Stomach (tissue), 19 donors: ENCODE measurements at places on chromosomes 11 and 22. TPM values are rescaled to one million over a fixed set of nuclear protein-coding genes. Genes with fewer than 3 reads are reported as not detected.

- no peak for DNase-seq
- no peaks in the 10 kb centered on the region for H3K27me3 ChIP-seq
- no peaks in the 10 kb centered on the region for H3K4me1 ChIP-seq
- no peak overlapping the region for H3K4me3 ChIP-seq
- no peak overlapping the region for H3K27ac ChIP-seq
These were observed 219.4 kb downstream of the CADM1 start for GRCh38 chr11:115284773-115285172.

DNA sequence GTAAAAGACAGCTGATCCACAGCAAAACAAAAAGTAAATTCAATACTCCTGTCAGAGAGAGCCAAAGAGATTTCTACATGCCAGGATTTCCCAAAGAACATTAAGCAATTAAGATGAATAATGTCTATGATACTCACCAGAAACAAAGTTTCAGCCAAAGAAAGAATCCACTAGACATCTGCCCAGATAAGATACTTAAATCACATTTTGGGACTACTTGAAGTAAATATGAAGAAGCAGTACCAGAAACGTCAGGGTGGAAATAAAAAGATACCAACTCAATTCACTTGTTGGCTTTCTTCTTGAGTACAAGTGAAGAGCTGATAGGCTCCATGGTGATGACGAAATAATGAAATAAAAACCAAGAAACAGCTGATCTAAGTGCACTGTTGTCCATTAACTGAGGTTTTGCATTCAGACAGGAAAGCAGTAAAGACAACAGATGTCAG, 31.6 kb upstream of the ARHGAP32 start:
- H3K36me3 ChIP-seq = no peaks in the 10 kb centered on the region
- no peak overlapping the region for H3K4me3 ChIP-seq
- H3K27ac ChIP-seq = no peak overlapping the region
- H3K4me1 ChIP-seq = no peaks in the 10 kb centered on the region
- DNase-seq = no peak

DNA sequence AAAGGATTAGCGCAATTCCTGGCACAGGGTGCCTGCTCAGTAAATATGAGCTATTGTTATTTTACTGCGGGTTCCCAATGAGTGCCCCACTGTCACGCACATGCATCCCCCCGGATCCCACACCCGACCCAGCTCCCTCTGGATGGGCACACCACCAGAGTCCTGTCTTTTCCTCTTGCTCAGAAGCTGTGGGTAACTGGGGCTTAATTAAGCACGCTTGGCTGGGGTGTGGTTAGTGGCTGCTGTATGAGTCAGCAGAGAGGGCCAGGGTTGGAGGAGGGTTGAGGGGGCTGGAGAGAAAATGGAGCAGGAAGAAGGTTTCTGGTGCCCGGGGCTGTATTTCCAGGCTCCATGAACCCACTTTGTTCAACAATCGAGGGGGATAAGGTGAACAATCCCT, 30.3 kb upstream of the NECTIN1 start:
- no peak for DNase-seq
- H3K27ac ChIP-seq = no peak overlapping the region
- peaks cover 14% of the 10 kb centered on the region for H3K27me3 ChIP-seq
- peaks cover 8% of the 10 kb centered on the region for H3K4me1 ChIP-seq
- H3K4me3 ChIP-seq = no peak overlapping the region

DNA sequence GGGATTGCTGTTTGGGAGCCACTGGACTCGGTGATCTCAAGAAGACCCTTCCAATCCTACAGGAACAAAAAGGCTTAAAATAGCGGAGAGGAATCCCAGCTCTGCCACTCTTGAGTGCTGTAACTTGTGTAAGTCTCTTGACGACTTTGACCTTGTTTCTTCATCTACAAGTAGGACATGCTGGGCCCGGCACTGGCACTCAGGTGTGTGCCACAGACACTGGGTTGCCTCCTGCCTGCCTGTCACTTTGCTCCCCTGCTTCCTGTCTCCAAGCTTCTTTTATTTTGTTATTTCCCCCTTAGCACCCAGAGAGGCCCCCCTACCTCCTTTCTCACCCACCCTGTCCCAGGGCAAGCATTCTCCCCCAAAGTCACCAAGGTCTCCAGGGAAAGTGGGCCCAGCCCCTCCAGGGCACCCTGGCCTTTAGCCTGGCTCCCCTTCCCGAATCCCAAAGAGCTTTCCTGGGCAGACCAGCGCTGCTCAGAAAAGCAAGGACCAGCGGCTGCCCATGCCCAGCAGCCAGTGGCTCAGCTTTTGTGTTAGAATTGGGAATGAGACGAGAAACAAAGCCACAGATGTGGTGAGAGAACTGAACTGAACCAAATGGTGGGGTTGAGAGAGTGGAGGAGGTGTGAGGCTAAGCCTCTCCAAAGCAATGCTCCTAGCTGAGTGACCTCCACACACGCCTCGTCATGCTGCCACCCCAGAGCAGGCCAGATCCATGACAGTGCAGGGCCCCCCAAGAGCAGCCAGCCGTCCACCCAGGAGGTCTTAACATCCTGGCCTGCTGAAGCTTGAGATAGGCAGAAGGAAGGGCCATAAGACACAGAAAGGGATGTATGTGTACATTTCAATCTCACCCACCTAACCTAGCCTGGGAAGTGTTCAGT, 4.5 kb downstream of the TRIM29 start:
- DNase-seq = no peak
- H3K27me3 ChIP-seq = peaks cover 20% of the 10 kb centered on the region
- no peak overlapping the region for H3K27ac ChIP-seq
- H3K4me1 ChIP-seq = no peaks in the 10 kb centered on the region
- no peak overlapping the region for H3K4me3 ChIP-seq

DNA sequence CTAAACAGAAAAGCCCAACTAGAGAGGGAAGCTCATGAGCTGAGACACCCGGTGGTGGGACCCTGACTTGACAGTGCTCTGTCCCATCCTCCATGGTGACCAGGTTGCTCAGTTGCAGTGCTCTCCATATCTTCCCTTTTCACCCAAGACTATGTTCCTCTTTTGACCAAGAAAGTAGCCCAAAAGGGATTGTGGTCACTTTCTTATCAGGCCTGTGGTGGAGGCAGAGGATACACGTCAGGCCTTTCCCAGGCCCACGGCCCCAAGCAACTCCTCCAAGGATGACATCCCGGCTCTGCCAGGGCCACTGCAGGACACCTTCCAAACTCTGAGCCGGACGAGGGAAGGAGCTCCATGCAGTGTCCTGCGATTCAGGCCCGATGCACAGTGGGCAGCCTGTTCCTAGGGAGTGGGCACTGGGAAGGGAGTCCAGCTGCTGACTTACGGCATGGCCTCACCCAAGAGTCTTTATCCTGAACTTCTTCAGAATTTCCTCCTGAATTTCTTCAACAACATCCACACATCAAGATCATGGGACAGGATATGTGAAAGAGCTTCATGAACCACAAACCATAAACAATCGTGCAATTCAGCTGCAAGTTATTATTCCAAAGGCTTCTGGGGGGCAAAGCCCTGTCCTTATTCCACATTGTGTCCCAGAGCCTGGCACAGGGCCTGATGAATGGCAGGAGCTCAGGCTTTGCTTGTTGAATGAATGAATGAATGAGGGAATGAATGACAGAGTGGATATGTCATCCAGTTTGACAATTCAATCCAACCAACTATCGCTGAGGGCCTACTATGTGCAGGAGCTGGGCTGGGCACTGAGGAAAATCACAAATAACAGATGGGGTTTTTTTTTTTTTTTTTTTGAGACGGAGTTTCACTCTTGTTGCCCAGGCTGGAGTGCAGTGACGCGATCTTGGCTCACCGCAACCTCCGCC, 36.0 kb upstream of the MYH9 start:
- no peak overlapping the region for H3K27ac ChIP-seq
- no peak for DNase-seq
- no peaks in the 10 kb centered on the region for H3K36me3 ChIP-seq
- no peaks in the 10 kb centered on the region for H3K27me3 ChIP-seq
- peaks cover 28% of the 10 kb centered on the region for H3K4me1 ChIP-seq

GRCh38 chr11:128036006-128036405, 551.4 kb downstream of the ETS1 start:
- H3K4me1 ChIP-seq = no peaks in the 10 kb centered on the region
- no peaks in the 10 kb centered on the region for H3K27me3 ChIP-seq
- H3K27ac ChIP-seq = no peak overlapping the region
- DNase-seq = no peak

The SLC22A24 gene
- not detected for polyA plus RNA-seq
